ENCODE measurements at places on chromosomes 2 and 18. TPM values are rescaled to one million over a fixed set of nuclear protein-coding genes. Genes with fewer than 3 reads are reported as not detected.

Gene KCNF1
- total RNA-seq, result 0.07 TPM

Gene RGPD3
- total RNA-seq, result 0.02 TPM

Gene UGT1A4
- not detected for total RNA-seq

- no peak for DNase-seq
Measured at GRCh38 chr2:60230596-60230995, 322.9 kb downstream of the BCL11A start.

DNA sequence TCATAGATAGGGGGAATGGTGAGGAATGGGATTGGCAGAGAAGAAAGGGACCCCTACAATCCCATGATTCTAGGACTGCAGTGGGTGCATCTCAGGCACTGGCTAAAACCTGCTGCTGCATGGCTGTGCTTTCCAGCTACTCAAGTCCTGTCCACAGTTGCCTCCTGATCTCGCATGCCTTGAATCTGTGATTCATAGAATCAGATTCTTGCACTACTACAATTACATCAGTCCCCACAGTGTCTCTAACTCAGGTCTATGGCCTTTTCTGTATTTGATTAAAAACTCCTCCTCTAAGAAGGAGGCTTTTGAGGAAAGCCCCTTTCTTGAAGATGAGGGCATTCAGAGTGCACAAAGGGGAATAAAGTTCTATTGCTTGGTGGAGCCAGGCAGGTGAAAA lies 117.4 kb downstream of the LRATD1 start:
- DNase-seq, result no peak

DNA sequence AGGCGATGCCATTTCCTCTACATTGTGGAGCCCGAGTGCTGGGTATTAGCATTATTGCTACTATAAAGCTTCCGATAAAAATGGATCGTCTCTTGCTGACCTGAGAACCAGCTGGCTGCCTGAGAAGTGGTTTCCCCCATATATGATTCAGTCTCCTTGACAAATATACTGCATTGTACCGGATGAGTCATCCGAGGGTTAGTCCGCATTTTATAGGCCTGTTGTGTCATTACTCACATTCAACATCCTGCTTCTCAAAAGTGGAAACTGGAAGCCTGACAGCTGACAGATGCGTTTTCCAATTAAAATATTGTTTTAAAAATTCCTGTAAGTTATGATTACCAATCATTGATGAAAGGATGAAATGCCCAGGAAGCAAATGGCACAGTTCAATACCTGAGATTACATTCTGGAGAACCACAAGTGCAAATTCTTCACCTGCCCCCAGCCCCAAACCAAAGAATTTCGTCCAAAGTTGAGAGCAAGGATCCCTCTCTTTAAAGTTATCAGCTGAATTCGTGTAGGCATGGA lies 65.7 kb downstream of the SPRED2 start:
- peak; percentile 97 for DNase-seq

DNA sequence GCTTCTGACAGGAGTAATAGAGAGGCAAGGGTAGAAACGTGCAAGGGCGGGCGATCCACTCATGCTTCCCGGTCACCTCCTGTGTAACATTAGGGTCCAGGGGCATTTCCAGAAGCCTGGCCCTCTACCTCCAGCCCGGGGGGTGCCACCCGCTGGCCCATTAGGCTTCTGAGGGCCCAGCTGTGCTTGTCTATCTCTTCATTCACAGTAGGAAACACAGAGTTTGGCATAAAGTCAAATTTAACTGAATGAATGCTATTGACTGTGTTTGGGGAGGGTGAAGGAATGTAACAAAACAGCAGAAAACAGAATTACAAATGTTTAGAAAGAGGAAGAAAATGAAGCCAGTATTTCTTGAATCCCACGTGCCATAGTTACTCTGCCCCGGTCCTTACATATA lies 112.4 kb upstream of the SLC66A3 start:
- DNase-seq, result no peak

All from M059J (cell line).